NCI-H1417 treated with DMSO at 0.1 percent for 48 hours (cell line): ENCODE measurements at places on chromosomes 7 and 10.

DNA sequence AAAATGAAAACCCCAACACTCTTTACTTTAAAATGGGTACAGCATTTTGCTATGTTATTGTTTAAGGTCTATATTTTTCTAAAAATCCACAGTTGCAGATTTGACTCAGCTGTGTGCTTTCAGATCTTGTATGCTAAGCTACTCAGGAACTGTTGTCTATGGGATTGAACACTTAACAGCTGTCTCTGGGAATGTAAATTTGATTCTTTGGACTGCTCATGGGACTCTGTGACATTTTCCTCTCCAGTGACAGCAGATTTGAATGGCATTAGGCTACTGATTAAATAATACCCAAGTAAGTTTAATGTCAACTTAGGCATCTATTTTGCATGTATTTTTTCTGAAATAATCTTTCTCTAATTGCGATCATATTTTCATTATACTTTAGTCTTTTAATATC lies 1.7 kb upstream of the CD36 start:
- DNase-seq, result no peak

- no peak for DNase-seq
These were observed 77.1 kb downstream of the INPP5A start for GRCh38 chr10:132614431-132615340.

GRCh38 chr10:80015911-80016830 lies 62.3 kb upstream of the TMEM254 start:
- no peak for DNase-seq

DNA sequence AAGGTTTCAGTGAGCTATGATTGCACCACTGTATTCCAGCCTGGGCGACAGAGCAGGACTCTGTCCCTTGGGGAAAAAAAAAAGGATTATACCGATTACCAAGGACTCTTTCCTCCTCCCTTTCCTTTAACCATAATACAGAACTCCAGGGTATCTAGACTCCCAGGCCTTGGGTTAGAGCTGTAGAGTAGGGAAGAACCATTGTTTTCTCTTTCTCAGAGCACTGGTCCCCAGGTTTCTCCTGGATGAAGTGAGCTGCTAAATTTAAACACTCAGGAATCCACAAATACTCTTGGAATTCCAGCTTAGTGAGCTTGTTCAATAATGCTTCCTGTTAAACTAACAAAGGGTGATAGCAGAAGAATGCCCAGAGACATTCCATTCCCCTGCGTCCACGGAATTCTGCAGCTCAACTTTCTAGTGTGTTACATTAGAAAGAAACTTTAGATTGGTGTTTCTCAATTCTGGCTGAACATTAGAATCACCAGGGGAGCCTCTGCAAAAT lies 14.6 kb upstream of the RPEL1 start:
- DNase-seq, result no peak

DNA sequence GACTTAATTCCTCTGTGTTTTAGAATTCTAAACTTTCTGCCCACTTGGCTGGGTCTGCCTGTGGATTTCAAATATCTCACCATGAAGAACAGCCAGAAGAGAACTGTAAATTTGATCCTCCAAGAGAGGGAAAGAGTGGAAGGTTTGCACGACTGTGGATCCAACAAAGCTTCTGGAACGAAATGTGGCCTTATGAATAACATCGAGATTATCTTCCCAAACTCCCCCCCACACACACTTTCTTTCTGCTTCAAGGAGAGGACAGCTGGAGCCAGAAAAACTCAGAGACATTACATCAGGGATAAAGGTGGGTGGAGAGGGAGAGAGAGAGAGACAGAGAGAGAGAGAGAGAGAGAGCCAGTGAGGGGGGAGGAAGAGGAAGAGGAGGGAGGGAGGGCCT lies 570.1 kb upstream of the MGMT start:
- no peak for DNase-seq

DNA sequence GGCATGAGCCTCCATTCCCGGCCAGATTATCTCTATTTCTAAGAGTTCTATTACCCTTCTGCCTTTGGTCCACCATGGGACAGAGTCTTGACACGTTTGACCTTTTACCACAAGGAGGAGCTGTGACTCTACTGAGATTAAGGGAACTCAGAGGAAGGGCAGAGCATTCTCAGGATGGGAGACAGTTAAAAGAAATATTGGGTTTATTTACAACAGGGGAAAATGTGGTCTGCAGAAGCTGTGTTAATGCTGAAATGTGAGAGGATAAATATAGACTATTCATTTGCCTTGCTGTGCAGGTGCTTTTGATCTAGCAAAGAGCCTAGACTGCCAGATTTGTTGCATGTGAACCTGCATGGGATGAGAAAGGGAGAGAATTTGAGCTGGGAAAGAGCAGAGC lies 45.8 kb upstream of the PRSS58 start:
- no peak for DNase-seq

DNA sequence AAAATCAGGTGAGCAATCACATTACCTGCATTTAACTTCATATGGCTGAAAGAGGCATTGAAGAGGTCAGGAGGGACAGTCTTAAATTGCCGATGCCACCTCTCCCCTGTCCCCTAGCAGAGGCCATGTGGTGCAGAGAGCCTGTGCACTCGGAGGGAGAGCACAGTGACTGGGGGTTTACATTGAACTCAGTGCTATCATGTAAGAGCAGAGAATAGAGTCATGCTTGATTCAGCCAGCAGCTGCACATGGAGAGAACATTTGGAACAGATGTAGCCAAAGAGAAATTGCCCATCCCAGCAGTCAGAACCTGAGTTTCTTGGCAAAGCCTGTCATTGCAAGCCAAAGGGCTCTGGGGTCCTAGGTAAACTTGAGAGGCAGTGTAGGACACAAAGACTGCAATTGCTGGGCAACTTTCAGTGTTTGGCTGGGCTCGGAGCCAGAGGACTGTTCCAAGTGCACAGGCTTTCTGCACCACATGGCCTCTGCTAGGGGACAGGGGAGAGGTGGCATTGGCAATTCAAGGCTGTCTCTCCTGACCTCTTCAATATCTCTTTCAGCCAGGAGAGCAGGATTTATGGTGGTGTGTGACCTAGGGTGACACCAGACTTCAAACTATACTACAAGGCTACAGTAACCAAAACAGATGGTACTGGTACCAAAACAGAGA lies 267.1 kb downstream of the REEP3 start:
- no peak for DNase-seq

DNA sequence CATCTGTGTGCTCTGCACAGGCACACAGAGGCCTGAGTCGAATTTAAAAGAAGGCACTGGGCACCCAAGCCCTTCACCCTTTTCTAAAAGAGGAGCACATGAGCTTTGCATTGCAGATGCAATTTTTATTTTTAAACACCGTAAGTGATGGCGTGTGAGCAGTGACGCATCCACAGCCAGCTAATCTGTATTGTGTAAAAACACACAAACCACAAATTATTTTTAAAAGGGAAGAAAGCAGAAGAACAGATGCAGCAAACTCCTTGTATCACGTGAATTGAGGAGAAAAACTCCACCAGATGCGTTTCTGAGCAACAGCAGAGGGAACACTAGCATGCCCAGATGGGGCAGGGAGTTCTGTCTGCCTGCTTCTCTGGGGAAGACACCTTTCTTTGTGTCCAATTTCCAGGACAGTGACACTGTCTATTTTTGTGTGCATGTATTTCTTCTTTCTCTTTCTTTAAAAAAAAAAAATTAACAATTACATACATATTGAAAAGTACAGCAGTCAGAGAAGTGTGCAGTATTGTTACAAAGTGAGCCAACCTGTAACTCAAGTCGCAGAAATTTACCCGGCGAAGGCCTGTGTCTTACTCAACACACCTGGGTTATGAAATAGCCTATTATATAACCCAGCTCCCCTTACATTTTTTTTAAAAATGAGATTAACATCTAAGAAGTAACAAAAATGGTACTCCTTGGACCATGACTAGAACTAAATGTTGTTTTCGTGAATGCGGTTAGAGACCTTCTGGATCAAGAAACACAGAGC lies 39.2 kb downstream of the EEPD1 start:
- DNase-seq, result no peak

- DNase-seq, result no peak
These were observed 864.8 kb downstream of the GATA3 start for GRCh38 chr10:8919280-8919679.

GRCh38 chr7:151626422-151627115 lies 106.9 kb upstream of the RHEB start:
- DNase-seq, result peak; percentile 22

GRCh38 chr7:120550494-120551048 lies 277.6 kb downstream of the KCND2 start:
- no peak for DNase-seq

GRCh38 chr7:111083413-111083812 lies 7.5 kb upstream of the LRRN3 start:
- no peak for DNase-seq

DNA sequence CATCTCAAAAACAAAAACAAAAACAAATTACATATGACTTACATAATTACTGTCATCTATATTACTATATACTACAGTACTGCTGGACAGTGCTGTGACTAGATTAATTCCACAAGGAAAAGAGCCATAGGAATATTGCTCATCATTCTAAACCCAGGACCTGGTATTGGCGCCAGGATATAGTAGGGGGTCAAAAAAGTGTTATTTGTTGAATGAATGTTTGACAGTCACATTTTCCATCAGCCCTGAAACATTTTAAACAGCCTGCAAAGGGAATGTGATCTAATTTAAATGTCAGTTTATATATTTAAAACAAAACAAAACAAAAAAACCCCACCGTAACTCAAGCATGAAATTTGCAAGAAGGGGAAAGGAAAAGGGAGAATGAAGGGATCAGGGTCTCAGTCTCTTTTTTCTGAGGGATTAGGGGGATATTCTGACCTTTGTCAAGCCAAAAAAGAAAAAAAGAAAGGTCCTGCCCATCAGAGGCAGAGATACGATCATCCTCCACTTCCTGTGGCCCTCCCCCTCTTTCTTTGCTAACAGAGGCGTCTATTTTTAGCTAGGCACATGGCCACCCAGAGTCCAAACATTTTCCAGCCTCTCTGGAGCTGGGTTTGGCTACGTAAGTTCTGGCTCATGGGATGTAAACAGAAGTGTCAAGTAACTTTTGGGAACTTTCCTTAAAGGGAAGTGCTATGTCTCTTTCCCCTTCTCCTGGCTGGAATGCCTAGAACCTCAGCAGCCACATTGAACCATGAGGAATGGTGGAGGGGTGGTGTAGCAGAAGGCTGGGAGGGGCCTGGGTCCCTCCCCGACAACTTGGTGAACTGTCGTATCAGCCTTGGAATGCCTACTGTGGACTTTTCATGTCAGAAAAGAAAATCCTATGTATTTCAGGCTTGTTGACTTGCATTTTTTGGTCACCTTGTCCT lies 44.6 kb upstream of the DLG5 start:
- DNase-seq, result no peak

DNA sequence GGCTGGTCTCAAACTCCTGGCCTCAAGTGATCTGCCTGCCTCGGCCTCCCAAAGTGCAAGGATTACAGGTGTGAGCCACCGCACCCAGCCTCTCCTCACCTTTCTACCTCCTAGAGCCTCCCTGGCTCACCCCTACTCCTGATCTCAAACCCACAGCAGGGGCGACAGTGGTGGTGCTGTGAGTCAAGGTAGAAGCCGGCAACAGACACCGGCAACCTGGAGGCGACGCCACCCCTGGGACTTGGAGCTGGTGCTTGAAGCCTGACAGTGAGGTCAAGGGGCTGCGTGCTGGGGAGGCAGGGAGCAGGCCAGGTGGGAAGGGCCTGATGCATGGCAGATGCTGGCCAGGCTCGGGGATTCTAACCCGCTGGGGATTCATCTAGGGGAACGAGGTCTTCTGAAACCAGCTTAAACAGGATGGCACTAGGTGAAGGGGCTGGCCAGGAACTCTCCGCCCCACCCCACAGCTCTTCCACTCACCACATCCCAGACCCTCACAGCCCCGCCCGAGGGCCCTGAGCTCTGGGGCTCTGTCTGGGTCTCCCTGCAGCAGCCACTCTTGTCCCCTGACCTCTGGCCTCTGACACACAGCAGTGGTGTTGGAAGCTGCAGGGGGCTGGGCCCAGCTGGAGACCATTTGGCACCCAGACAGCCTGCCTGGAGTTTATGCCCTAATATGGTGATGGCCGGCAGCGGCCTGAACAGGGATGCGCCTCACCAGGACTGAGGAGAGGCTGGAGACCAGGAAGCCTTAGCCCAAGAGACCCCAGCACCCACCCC lies 16.4 kb downstream of the KCNH2 start:
- DNase-seq, result no peak

DNA sequence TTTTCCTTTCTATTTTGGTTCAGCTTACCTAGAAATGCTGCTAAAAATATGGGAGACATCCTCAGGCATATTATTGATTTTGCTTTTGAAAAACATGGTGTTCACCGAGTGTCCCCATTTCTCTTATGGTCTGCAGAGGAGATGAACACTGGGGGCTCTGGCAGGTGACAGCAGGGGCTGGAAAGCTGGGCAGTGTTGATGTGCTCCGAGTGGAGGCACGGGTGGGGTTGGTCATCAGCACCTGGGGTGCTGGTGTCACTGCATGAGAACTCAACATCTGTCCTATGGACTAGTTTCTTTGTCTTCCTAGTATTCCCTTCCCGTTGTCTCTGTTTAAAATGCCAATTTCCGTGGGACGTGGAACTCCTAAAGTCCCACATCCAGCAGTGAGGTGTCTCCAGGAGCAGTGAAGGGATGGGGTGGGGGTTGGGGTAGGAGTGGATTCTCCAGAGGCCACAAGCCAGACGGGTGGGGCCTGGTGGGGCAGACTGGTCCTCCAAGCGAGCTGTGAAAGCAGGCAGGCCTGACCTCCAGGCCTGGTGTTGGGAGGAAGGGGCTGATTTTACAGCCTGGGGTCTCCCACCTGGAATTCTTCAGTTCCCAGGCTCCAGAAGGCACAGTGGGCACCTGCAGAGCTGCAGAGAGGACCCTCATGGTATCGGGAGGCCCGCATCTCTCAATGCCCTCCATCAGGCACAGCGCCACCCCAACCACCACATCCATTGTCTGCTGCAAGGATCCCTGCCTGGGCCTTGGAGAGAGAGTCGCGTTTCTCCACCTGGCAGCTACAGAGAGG lies 24.4 kb downstream of the ZNF775 start:
- DNase-seq, result no peak

DNA sequence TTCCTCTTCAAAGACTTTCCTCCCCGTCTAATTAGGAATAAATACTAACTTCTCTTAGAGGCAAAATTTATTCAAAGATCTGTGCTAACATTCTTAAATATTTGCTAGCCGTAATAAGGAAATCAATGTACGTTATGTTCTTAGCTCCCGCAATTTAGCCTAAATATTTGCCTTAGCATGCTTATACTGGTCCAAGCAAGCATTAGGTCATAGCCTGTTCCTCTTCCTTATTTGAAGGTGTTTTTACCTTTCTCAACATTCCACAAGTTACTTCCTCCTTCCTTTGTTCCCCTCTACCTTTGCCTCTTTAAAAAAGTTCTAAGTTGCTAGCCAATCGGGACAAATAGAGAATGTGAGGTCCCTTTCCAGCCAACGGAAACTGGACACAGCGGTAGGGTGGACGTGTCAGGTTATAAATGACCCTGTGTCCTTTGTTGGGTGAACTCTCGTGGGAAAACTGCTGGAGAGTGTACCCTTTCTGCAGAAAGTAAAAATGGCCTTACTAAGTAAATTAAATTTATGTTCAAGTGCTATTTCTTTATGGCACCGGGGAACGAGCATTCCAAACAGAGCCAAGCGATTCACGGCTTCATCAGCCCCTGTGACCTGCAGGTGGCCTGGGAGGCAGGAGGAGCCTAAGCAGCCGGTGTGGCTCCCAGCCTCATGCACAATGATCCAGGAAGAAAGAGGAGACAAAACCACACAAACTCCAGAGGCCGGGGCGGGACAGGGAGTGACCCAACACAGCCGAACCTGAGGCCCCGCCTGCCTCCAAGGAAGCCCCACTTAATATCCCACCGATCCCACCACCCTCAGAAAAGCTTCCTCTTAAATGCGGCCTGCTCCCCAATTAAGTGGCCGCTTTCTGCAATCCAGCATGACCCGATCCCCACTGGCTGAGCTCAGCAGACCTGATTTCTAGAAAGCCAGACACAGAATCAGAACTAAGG lies 67.0 kb downstream of the ZRANB1 start:
- no peak for DNase-seq
